A375 (cell line): ENCODE measurements at places on chromosomes 16 and 17. TPM values are rescaled to one million over a fixed set of nuclear protein-coding genes. Genes with fewer than 3 reads are reported as not detected.

Gene ELMO3
- 1.6 and 3.5 TPM in 2 replicates for total RNA-seq

Gene CCDC43
- total RNA-seq, result 28.9 and 39.1 TPM in 2 replicates

Gene SLC13A5
- total RNA-seq, result 0.19 and 0.26 TPM in 2 replicates

Gene SOX8
- 0.87 and 1.3 TPM in 2 replicates for total RNA-seq

Gene RNF112
- 0.08 and 0.26 TPM in 2 replicates for total RNA-seq

Gene TMEM100
- not detected in 2 replicates for total RNA-seq
